ENCODE measurements at places on chromosomes 7 and 10.

- DNase-seq: no peak
Observed at GRCh38 chr7:142323706-142324105, 65.8 kb upstream of the PRSS58 start.

DNA sequence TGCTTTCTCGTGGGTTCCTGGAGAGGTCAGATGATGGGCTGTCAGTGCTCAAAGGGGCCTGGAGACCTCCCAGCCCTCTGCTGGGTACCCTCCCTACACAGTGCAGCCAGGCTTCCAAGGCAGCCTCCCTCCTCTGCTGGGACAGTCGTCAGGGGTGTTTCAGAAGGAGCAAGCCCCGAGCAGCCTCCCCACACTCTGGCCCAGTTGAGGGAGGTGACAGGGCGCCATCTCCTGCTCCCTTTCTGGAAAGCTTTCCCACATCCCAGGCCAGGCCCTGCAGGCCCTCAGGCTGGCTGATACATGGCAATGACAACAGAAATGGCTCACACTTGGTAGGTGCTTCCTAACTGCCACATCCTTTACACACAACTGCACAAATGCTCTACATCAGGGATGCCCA is 32.1 kb downstream of the KCNMA1 start:
- no peak for DNase-seq

DNA sequence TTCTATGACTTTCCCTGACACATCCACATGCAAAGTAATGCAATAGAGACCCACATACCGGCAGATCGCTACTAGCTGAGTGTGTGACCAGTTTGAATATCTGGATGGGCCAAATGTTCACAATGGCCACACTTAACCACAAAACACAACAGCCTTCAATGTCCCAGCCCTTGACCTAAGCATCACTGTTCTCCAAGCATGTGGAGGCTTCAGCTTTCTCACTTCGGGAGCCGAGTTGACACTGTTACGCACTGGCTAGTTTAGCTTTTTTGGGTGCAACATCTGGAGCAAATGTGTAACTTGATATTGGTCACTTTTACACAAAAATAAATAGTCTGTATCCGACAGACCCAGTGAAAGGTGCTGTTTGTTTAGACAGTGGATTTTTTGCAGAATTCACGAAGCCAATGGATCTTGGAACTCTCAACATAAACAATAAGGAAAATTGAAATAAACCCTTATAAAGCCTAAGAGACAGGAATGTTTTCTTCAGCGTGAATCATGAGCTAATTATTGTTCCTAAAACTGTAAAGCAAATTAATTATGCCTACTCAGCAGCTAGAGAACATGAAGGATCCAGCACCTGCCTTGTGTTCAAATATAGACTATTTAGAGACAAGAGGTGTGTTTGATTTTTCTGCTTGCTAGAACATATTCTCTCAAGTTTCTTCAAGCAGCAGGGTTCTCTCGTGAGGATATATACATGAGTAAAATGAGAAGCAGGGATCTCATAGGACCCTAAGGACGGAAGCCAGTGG is 117.6 kb upstream of the JCAD start:
- no peak for DNase-seq

- DNase-seq: no peak
Observed at GRCh38 chr7:7920481-7920880, 48.1 kb upstream of the GLCCI1 start.

GRCh38 chr7:106327538-106328481 is 43.0 kb upstream of the NAMPT start:
- no peak for DNase-seq

DNA sequence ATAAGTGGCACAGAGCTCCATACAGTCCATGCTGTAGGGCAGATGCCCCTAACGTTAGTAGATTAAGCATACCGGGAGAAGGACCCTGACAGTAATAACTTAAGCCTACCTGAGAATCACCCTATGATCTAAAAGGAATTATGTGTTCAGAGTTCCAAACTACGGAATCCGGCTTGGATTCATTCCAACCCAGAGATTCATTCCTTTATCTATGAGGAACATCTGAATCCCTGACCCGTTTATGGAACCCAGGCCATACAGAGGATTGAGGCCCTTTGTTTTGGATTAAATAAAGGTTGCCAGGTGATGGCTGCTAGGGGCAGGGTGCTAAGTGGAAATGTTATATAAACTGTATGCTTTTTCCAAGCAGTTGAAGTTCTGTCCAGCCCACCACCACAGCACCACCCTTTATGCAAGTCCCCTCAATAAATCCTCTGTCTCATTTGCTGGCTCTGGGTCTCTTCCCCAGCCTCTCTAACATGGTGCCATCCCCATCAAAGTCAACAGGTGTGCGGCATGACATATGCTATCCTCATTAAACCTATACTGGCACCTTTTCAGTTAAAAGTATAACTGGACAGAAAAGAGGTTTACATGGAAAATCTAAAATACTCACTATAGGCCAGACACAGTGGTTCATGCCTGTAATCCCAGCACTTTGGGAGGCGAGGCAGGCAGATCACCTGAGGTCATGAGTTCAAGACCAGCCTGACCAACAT is 9.1 kb upstream of the ANAPC16 start:
- no peak for DNase-seq

DNA sequence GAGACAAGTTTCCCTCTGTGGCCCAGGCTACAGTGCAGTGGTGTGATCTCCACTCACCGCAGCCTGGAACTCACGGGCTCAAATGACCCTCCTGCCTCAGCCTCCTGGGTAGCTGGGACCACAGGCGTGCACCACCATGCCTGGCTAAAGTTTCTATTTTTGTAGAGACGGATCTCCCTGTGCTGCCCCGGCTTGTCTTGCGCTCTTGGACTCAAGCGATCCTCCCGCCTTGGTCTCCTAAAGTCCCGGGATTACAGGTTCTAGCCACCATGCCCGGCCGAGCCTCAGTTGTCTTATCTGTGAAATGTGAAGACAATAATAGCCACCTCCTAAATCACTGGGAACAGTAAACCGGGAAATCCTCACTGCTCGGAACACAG is 88.1 kb downstream of the FOXL3 start:
- no peak for DNase-seq

DNA sequence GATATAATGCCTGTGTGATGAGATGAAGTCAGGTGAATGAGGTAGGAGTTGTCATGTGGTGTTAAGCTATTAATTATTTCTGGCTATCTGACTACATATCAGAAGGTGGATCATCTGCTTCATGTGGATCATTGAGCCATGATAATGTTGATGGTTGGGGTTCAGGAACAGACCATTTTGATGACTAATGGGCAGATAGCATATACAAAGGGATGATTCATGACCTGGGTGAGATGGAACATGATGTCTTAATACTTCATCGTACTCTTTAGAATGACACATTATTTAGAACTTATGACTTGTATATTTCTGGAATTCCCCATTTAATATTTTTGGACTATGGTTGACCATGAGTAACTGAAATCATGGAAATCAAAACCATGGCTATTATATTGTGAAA is 155.1 kb downstream of the OR13A1 start:
- no peak for DNase-seq

GRCh38 chr7:77504951-77505350 is 32.1 kb upstream of the PTPN12 start:
- no peak for DNase-seq

GRCh38 chr10:52434734-52435133 is 120.7 kb downstream of the DKK1 start:
- no peak for DNase-seq

GRCh38 chr7:75739796-75740672 is 1.3 kb upstream of the HIP1 start:
- DNase-seq: no peak

DNA sequence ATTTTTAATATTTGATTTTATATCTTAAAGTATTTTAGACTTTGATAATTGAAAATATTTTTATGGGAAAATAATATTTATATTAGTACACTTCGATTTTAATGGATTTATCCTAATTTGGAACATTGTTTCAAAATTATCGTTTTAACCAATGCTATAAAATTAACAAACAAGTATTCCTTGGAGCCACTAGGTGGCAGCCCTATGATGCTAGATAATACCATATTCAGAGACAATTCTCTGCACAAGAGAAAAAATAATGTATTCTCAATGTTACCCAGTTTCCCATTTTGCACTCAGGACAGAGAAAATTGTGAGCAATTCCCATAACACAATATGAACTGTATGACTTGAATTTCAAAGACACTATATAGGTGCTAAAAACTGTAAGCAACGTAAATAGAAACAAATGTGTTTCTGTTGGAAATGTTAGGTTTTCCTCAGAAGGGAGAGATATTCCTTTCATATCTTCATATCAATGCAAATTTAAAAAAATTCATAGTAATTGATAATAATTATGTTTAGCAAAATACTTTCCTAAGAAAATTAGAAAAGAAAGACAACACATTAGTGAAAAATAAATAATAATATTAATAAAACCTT is 237.8 kb downstream of the SEMA3E start:
- DNase-seq: no peak

DNA sequence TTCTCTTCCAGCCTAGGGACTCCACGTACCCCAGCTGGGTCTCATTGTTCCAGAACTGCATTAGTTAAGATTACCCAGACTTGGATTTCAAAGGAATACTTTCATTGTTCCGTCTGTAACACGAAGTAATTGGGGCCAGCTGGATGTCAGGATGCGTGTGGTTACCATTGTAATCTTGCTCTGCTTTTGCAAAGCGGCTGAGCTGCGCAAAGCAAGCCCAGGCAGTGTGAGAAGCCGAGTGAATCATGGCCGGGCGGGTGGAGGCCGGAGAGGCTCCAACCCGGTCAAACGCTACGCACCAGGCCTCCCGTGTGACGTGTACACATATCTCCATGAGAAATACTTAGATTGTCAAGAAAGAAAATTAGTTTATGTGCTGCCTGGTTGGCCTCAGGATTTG is 21.0 kb downstream of the LRRC17 start:
- no peak for DNase-seq

GRCh38 chr7:370259-370625 is 80.3 kb downstream of the FOXL3 start:
- no peak for DNase-seq

DNA sequence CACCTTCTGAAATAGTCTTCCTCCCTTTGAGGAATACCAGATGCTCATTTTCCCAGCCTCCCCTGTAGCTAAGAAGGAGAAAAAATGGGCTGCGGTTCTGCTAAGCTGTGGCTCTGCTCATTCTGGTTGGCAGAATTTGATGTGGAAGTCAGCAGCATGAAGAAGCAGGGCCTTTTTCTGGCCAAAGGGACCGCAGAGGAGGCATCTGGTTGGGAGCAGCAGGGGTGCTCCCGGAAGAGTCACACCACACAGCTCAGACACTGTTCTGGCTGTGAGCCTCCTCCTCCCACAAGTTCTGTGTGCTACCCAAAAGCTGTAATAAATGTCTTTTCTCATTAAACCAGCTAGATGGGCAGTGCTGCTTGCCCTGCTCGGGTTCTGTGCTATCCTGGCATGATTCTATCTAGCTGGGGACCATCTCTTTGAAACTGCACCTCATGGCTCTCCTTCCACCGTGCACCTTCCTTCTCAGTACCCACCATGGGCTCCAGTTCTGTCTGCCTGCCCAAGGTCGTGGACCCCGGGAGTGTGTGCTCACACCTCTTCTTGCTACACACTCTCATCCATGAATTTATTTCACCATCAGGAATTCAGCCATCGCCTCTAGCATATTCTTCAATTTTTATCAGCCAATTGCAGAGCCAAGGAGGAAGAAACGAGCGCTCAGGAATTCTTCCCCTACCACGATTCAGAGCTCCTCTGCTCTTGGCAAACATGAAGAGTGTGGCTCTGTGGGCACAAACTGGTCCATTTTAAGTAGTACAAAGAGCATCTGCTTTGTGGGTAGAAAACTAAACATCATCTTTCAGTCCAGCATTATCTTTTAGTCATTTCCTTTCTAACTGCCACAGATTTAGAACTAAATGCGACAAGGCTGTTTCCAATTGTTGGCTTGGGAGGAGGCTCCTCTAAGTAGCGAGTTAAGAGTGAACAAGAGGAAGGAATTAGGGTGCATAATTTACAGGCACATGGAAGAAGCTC is 76.9 kb downstream of the FAM171A1 start:
- DNase-seq: no peak

GRCh38 chr10:132924046-132924952 is 18.1 kb downstream of the CFAP46 start:
- no peak for DNase-seq

GRCh38 chr10:69657430-69657829 is 27.4 kb downstream of the FAM241B start:
- DNase-seq: no peak

GRCh38 chr7:111094419-111094818 is 3.5 kb downstream of the LRRN3 start:
- no peak for DNase-seq

GRCh38 chr7:51982653-51983052 is 666.0 kb upstream of the COBL start:
- DNase-seq: no peak

- no peak for DNase-seq
Observed at GRCh38 chr10:25725917-25726716, 207.9 kb upstream of the MYO3A start.

DNA sequence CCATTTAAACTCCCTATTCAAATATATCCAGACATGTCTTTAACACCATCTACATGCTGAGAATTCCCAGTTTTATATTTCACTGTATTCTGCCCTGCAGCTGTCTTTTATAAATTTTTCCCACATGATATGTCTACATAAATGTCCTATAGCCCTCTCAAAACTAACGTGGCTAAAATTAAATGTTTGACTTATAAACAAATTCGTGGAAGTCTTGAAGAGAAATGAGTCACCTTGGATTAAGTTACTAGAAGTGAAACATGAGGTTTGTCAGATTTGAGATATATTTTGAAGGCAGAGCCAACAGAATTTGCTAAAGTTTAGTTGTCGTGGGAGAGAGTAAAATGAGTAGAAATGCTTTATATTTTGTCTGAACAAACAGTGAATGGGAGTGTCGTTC is 386.9 kb upstream of the CNTNAP2 start:
- DNase-seq: no peak

DNA sequence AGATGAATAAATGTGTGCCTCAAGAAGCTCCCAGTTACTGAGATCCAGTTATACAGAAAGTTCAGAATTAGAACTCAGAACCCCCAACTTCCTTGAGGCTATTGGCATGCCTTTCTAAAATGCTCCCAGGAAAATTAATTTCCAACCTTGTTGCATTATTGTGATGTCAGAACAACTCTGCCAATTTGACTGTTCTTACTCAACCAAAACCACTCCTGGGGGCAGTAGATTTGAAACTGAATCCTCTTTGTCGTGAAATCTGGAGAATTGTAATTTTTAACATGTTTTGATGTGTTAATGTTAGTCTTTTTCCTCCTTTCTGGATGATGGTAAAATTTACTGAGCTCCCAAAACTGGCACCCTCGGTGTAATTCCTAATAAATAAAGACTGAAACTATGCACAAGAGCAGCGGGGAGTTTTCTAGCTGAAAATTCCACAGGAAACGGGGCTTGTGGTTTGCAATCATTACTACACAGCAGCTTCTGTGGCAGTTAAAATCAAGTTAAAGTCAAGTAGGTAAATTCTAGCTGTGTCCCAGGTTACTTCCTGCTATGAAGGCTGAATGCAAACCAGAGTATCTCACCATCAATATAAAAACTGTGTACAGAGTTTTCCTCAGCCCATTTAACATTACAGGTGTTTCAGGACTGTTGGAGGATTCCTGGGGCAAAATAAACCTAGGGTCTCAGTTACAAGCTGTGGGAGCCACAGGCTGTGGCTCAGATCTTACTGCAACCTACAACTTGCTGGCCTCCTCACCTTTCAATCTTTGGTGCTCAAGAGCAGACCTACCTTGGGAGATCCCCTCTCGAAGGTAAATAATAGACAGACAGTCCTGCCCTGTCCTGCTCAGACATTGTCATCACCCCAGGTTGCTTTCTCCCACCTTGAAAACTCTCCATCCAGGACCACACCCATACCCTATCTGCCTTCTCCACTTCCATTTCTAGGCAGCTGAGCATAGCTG is 156.3 kb upstream of the KMT2E start:
- no peak for DNase-seq
